ENCODE measurements at places on chromosomes 12 and 14. TPM values are rescaled to one million over a fixed set of nuclear protein-coding genes. Genes with fewer than 3 reads are reported as not detected.

The ETFBKMT gene
- 2.4 TPM for total RNA-seq

The TAS2R7 gene
- total RNA-seq = not detected

The GLIPR1L1 gene
- not detected for total RNA-seq

DNA sequence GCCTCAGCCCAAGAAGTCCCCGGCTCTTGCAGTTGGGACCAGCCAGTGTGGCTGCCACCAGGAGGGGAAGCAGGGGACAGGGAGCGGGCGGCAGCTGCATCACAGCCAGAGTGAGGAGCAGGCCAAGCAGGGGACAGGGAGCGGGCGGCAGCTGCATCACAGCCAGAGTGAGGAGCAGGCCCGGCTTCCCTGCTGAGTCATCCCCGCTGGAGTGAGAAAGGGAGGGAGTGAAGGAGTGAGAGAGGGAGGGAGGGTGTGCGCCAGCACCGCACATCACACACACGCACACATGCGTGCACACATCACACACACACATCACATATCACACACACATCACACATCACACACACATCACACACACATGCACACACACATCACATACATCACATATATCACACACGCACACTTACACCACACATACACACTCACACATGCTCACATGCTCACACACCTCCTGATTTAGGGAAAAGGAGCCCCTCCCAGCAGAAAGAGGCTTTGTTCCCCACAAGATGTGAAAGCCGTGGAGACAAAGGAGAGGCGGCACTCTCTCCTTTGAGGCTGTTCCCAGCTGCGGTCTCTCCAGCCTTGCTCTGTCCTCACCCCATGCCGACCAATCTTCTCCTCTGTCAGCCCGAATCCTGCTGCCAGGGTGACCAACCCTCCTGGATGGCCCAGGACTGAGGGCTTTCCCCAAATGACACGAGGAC is 16.7 kb upstream of the ZDHHC22 start:
- no peak overlapping the region for H3K4me3 ChIP-seq
- H3K27me3 ChIP-seq = peaks cover 12% of the 10 kb centered on the region
- H3K4me1 ChIP-seq = no peaks in the 10 kb centered on the region
- H3K36me3 ChIP-seq = no peaks in the 10 kb centered on the region

- no peak for DNase-seq
- H3K27ac ChIP-seq = no peak overlapping the region
- H3K4me3 ChIP-seq = no peak overlapping the region
These were observed 234.7 kb downstream of the ANO2 start for GRCh38 chr12:5710260-5710878.

GRCh38 chr12:32366714-32367113 is 32.6 kb upstream of the FGD4 start:
- H3K36me3 ChIP-seq = no peaks in the 10 kb centered on the region
- H3K27ac ChIP-seq = no peak overlapping the region
- no peak overlapping the region for H3K4me3 ChIP-seq
- H3K4me1 ChIP-seq = peaks cover 2% of the 10 kb centered on the region

- peak overlapping the region; percentile 90 for H3K4me3 ChIP-seq
- peaks cover 28% of the 10 kb centered on the region for H3K4me1 ChIP-seq
- peak overlapping the region; percentile 23 for H3K27ac ChIP-seq
- H3K36me3 ChIP-seq = no peaks in the 10 kb centered on the region
These were observed 475 bp upstream of the PCNX1 start for GRCh38 chr14:70906793-70907175.

DNA sequence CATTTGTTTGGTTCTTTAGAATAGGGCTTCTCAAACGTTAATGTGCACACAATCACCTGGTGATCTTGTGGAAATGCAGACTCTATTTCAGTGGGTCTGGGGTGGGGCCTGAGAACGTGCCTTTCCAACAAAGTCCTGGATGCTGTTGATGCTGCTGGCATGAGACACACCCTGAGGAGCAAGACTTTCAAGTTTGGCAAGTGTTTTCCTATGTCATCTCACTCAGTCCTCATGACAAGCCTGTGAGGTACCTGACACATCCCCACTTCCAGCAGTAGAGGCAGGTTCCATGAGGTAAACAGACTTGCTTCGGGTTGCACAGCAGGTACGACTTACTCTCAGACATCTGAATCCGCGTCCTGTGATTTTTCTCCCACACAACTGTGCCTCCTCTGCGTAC is 147.1 kb downstream of the MYRFL start:
- H3K27me3 ChIP-seq = peaks cover 3% of the 10 kb centered on the region
- no peaks in the 10 kb centered on the region for H3K36me3 ChIP-seq

- H3K27ac ChIP-seq = no peak overlapping the region
- no peak overlapping the region for H3K4me3 ChIP-seq
- H3K36me3 ChIP-seq = peaks cover 29% of the 10 kb centered on the region
These were observed 18.3 kb downstream of the RTRAF start for GRCh38 chr14:52007637-52008036.

GRCh38 chr12:109423392-109423791 is 53.7 kb downstream of the KCTD10 start:
- no peak for DNase-seq
- H3K27me3 ChIP-seq = peaks cover 2% of the 10 kb centered on the region
- no peak overlapping the region for H3K27ac ChIP-seq
- H3K4me3 ChIP-seq = no peak overlapping the region

DNA sequence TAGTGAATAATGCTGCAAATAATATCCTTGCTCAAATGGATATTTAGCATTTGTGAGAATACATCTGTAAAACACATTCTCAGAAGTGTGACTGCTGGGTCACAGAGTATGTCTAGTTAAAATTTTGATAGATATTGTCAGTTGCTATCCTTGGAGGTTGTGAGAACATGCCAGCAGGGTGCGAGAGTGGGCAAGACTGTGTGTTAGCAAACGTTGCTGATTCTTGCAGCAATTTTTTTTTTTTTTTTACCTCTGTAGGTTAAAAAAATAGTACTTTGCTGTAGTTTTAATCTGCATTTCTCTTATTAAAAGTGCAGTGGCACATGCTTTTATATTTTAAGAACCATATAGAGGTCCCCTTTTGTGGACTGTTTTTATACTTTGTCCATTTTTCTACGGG is 4.5 kb upstream of the NYNRIN start:
- no peak overlapping the region for H3K27ac ChIP-seq
- no peak for DNase-seq
- H3K4me3 ChIP-seq = no peak overlapping the region
- no peaks in the 10 kb centered on the region for H3K36me3 ChIP-seq
- peaks cover 27% of the 10 kb centered on the region for H3K4me1 ChIP-seq
- H3K27me3 ChIP-seq = no peaks in the 10 kb centered on the region

DNA sequence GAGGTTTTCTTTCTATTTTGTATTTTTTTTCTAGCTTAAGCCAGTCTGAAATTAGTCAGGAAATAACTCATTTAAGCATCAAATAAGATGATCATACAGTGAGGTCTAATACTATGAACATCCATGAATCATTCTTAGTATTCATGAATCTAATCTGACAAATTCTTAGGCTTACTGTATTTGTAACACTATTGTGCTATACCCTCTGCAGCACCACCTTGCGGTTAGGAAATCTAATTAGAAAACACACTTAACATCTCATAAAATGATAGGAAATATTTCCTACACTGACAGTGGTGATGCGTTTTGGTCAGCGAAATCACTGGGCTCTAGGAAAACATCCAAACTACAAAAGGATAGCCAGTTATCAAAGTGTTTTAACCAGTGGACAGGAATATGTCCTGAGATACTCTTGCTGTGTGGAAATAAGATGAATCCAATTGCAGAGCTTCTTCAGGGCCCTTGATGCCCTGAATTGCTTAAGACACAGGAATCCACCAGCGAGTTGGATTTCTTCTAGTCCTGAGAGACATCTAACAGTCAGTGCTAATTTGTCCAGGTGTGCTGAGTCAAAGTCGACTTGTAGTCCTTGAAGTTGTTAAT is 109.3 kb upstream of the MYF6 start:
- H3K4me3 ChIP-seq = no peak overlapping the region
- no peaks in the 10 kb centered on the region for H3K27me3 ChIP-seq
- no peaks in the 10 kb centered on the region for H3K4me1 ChIP-seq
- no peaks in the 10 kb centered on the region for H3K36me3 ChIP-seq

DNA sequence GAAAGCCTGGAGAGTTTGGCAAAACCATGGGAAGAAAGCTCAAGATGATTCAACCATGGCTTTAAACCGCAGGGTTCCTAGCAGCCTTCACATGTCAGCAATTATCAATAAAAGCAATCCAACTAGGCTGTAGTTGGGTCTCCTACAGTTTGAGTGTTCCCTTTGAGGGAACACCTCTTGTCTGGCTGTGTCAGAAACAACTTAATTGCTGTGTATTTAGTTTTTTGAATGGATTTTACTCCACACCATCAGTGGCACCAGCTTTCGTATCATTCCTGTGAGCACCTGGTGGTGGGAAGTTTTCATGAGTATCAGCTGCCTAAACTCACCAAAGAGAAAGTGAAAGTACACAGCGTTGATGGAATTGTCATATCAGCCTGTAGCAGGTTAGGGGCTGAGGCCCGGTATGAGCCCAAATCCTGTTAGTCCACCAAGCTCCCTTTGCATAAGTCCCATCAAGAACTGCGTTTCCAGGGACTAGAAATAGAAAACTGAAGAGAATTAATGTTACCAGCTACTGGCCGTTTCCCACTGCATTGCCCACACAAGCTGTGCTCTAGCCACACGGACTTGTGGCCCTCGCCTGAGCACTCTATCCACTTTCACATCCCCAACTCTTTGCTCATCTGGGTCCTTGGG is 10.9 kb upstream of the IL26 start:
- H3K27ac ChIP-seq = no peak overlapping the region
- no peaks in the 10 kb centered on the region for H3K36me3 ChIP-seq
- peaks cover 4% of the 10 kb centered on the region for H3K4me1 ChIP-seq
- peaks cover 1% of the 10 kb centered on the region for H3K27me3 ChIP-seq

- peaks cover 21% of the 10 kb centered on the region for H3K4me1 ChIP-seq
- no peaks in the 10 kb centered on the region for H3K27me3 ChIP-seq
- H3K27ac ChIP-seq = no peak overlapping the region
- H3K4me3 ChIP-seq = no peak overlapping the region
These were observed 2.0 kb upstream of the ANG start for GRCh38 chr14:20686386-20687143.

DNA sequence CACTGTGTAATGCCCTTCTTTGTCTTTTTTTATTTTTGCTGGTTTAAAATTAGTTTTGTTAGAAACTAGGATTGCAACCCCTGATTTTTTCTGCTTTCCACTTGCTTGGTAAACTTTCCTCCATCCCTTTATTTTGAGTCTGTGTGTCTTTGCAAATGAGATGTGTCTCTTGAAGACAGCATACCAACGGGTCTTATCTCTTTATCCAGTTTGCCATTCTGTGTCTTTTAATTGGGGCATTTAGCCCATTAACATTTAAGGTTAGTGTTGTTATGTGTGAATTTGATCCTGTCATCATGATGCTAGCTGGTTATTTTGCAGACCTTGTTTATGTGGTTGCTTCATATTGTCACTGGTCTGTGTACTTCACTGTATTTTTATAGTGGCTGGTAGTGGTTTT is 43.5 kb upstream of the LALBA start:
- no peak for DNase-seq
- H3K36me3 ChIP-seq = no peaks in the 10 kb centered on the region
- H3K4me1 ChIP-seq = no peaks in the 10 kb centered on the region

DNA sequence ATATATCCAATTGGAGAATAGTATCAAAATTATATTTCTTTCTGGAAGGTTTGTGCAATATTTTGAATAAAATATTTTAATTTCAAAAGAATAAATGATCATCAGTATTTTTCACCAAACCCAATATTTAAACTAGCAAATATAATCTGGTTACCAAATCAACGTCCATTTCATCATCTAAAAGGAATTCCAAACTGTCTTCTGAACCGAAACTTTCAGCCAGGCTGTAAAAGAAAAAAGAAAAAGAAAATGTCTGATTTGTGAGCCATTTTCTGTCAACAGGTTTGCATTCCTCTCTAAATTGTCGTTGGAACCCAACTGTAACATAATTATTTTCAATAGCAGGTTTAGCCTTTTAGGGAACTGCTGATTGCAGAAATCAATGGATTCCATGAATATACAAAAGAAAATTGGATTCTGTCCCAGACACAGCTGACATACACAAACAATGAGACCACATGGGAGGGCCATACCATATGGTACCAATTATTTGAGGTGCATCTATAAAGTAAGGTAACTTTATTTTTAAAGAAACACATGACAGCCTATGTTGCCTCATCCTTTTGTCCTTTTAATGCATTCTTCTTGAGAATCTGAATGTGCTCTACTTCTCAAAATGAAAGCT is 22.7 kb downstream of the SNRPF start:
- no peak overlapping the region for H3K27ac ChIP-seq
- no peak for DNase-seq
- peaks cover 6% of the 10 kb centered on the region for H3K4me1 ChIP-seq
- no peaks in the 10 kb centered on the region for H3K27me3 ChIP-seq

- H3K27me3 ChIP-seq = peaks cover 5% of the 10 kb centered on the region
- no peaks in the 10 kb centered on the region for H3K36me3 ChIP-seq
- H3K27ac ChIP-seq = no peak overlapping the region
- DNase-seq = no peak
- H3K4me3 ChIP-seq = no peak overlapping the region
These were observed 96.0 kb upstream of the TMTC1 start for GRCh38 chr12:29879606-29880308.

DNA sequence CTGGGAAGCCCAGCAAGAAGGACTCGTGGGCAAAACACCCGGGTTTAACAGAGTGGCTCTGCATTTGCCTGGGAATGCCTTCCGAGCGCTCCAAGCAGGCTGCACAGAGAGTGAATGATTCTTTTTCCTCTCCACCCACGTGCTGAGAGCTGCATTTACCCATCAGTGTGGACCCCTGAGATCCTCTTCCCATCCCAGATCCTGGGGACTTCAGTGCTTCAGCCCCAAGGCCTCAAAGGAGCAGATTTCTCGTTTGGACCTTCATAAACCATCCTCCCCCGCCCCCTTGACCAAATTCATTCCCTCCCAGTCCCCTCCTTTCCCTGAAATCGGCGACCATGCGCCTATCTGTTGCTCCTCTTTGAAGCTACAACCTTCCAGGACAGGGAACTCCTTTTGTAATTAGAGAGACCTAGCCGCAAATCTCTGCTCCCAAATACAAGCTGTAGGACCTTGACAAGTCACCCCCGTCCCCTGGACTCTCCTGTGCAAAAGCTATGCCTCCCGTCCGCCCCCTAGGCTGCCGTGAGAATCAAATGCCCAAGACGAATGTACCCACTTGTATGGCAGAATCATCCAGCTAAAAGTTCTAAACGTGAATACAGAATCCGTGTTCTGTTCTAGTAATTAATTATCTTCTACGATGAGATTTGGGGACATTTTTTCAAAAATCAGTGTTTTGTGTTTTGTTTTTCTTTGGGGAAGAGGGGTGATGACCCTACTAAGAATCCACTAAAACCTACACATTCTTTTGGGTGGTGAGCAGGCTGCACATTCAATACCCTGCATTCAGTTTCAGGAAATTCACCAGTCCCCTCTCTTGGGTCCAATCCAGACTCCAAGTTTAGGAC is 8.8 kb downstream of the TBX5 start:
- no peaks in the 10 kb centered on the region for H3K4me1 ChIP-seq
- DNase-seq = no peak
- H3K36me3 ChIP-seq = no peaks in the 10 kb centered on the region
- H3K27me3 ChIP-seq = peaks cover 48% of the 10 kb centered on the region
- H3K27ac ChIP-seq = no peak overlapping the region

GRCh38 chr14:100842799-100843198 is 16.9 kb downstream of the MEG3 start:
- H3K27ac ChIP-seq = no peak overlapping the region
- H3K36me3 ChIP-seq = peaks cover 7% of the 10 kb centered on the region
- H3K27me3 ChIP-seq = no peaks in the 10 kb centered on the region
- H3K4me1 ChIP-seq = no peaks in the 10 kb centered on the region
- no peak for DNase-seq
- H3K4me3 ChIP-seq = no peak overlapping the region
